H4 (cell line): ENCODE measurements at places on chromosomes 6 and 20. TPM values are rescaled to one million over a fixed set of nuclear protein-coding genes. Genes with fewer than 3 reads are reported as not detected.

The CDC25B gene
- 35.7 and 39.6 TPM in 2 replicates for total RNA-seq

The PDE10A gene
- total RNA-seq: 2.1 and 3.1 TPM in 2 replicates

The ADAM33 gene
- total RNA-seq: not detected in 2 replicates

DNA sequence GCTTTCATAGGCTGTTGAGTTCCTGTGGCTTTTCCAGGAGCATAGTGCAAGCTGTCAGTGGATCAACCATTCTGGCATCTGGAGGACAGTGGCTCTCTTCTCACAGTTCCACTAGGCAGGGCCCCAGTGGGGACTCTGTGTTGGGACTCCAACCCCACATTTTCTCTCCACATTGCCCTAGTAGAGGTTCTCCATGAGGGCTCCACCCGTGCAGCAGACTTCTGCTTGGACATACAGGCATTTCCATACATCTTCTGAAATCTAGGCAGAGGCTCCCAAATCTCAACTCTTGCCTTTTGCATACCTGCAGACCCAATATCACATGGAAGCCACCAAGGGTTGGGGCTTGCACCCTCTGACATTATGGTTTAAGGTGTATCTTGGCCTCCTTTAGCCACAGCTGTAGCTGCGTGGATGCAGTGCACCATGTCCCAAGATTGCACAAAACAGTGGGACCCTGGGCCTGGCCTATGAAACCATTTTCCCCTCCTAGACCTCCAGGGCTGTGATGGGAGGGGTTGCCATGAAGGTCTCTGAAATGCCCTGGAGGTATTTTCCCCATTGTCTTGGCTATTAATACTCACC is 645.9 kb upstream of the CITED2 start:
- no peak for DNase-seq

DNA sequence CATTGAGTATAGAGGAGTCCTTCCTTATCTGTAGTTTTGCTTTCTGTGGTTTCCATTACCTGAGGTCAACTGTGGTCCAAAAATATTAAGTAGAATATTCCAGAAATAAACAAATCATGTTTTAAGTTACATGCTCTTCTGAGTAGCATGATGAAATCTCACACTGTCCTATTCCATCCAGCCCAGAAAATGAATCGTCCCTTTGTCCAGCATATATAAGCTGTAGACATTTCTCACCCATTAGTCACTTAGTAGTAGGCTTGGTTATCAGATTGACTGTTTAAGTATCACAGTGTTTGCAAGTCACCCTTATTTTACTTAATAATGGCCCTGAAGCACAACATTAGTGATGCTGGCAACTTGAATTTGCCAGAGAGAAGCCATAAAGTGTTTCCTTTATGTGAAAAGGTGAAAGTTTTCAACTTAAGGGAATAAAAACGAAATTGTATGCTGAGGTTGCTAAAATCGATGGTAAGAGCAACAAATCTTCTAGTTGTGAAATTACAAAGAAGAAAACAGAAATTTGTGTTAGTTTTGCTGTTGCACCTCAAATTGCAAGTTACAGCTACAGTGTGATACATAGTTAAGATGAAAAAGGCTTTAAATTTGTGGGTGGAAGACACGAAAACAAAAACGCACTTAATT is 198.6 kb upstream of the SIM1 start:
- peak; percentile 32 for DNase-seq

DNA sequence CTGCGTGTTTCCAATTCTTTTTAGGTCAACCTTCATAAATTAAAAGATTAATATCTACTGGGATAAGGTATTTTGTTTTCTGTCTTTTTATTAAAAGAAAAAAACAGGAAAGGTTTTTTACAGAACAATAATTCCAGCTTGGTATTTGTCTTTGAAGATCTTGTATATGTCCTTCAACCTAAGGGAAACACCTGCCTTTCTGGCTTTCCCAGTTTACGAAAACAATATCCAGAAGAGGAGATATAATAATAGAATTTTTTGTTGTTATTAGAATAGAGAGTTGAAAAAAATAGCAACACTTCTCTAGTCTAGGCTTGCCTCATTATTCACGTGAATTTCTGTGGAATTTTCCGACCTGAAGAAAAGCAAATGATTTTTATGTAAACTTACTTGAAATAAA is 37.9 kb upstream of the CCN2 start:
- DNase-seq: no peak

- no peak for DNase-seq
Measured at GRCh38 chr6:11808054-11808453, 29.5 kb upstream of the ADTRP start.
